ENCODE measurements at places on chromosomes 5 and 9.

DNA sequence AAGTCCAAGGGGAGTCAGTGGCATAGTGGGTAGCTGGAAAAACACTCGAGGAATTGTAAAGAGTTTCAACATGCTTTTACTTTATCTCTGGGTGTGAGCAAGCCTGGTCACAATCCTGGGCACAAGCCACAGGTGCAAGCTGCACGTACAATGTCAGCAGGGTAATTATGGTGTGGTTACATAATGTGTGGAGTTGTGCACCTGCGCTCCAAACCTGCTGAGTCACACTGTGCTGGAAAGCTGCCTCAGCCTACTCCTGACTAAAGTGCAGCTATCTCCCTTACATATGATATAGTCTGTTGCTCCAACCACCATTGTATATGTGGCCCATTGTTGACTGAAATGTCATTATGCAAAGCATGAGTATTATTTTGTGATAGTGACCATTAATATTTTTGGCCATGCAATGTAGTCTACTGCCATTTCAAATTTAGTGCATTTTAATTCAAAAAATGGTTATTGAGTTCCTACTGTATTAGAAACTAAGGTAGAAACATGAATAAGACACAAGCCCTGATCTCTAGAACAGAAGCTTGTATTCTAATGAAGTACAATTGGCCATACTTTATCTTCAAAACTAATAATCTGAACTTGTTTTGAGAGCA is 160.9 kb upstream of the SLC30A5 start:
- no peak for DNase-seq

DNA sequence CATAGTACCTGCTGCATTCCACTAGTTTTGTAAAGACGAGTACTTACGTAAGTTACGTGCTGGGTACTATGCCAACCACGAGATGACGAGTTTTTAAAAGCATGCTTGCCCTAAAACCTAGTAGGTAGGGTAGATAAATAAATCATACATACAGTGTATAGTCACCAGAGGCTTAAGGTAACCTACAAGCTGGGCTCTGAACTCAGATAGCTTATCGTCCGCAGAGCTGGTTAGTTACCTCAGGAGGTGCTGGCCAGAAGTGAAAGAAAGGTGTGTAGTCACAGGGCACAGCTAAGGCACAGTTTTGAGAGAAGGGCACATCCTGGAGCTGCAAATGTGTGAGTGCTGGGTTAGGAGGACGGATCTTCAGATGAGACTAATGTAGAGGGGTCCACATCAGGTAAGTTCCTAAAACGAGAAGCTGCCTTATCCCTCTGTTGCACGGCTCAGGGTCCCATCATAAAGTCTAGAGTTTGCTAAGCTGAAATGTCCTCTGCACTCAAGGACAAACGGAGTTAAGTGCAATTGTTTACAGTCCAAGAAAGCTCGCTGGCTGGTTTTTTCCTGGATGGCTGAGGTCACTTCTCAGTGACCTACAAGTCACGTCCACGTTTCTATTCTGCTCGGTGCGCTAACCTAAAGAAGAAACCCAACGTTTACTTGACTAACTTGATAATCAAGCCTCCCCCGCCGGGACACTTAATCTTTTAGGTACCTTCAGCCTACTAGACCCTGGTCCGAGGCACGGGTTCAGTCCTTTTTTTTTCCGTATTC is 1.1 kb upstream of the SNX24 start:
- no peak for DNase-seq

- DNase-seq = no peak
These were observed 10.0 kb upstream of the C5 start for GRCh38 chr9:121059998-121060636.

GRCh38 chr9:14314929-14315874 is 1.3 kb upstream of the NFIB start:
- no peak for DNase-seq
